Activated CD4-positive, alpha-beta T cell treated with anti-CD3 and anti-CD28 coated beads, Interleukin-2, amount 10 ng/mL, durations not matched to agents 24 days and 14 days (primary cell): ENCODE measurements at places on chromosomes 12 and 14.

- no peak for DNase-seq
Observed at GRCh38 chr12:16037533-16037932, 126.4 kb downstream of the DERA start.

GRCh38 chr14:88542857-88543795 is 11.7 kb downstream of the PTPN21 start:
- DNase-seq = no peak

GRCh38 chr12:47744005-47744651 is 14.6 kb downstream of the RAPGEF3 start:
- peak; percentile 82 for DNase-seq

DNA sequence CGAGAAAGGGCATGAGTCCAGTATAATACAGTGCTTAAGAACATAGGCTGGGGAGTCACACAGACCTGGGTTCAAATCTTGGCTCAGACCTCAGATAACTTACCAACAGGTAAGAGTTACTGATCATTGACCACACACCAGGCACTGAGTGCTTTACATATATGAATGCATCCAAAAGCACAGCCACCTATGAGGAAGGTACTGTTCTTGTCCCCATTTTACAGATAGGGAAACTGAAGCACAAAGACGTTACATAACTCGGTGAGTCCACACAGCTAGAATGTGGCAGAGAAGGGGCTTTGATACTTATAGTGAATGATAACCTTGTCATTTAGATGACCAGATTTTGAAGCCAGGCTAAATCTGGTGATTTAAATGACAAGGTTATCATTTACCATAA is 27.6 kb downstream of the FAIM2 start:
- no peak for DNase-seq

DNA sequence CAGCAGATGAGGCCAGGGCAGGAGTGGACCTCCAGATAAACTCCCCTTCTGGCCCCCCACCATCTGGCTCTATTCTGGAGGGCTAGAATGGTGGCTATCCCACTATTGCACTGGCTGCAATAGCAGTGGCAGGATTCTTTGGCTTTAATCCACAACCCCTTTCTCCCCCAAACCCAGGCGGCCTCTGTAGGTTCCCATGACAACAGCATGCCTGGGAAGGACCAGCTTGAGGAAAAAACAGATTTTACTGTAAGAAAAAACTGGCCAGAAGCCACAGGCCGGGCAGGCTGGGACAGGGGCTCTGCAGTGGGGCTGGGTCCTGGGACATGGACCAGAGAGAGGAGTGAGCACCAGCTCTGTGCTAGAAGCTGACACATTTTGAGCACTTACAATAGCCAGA is 13.6 kb upstream of the ACVR1B start:
- DNase-seq = no peak
